Effector memory CD4-positive, alpha-beta T cell (primary cell): ENCODE measurements at places on chromosomes 6 and 20.

GRCh38 chr20:31570021-31570463 is 35.0 kb upstream of the ID1 start:
- no peak for DNase-seq

- DNase-seq = no peak
Measured at GRCh38 chr6:139174961-139175360, 40.1 kb downstream of the HECA start.

GRCh38 chr6:39850736-39851297 is 58.6 kb downstream of the DAAM2 start:
- DNase-seq = no peak

DNA sequence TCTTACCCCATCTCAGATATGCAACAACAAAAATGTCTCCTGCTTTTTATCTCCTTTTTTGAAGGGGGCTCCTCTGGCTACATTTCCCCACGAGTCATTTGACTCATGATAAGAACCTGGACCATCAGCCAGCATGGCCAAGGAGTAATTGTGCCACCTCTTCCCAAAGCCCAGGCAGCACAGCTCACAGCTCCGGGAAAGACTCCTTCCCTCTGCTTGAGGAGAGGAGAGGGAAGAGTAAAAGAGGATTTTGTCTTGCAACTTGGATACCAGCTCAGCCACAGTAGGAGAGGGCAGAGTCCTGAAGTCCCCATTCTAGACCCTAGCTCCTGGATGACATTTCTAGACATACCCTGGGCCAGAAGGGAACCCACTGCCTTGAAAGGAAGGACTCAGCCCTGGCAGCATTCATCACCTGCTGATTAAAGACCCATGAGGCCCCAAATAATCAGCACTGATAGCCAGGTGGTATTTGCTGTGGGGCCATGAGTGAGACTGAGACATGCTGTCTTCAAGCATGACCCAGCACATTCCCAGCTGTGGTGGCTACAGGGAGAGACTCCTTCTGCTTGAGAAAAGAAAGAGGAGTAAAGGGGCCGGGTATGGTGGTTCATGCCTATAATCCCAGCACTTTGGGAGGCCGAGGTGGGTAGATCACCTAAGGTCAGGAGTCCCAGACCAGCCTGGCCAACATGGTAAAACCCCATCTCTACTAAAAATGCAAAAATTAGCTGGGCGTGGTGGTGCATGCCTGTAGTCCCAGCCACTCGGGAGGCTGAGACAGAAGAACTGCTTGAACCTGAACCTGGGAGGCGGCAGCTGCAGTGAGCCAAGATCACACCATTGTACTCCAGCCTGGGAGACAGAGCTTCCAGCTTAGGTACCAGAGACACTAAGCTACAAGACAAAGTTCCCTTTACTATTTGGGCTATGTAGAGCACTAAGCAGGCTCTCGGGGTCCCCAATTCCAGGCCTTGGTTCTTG is 28.1 kb downstream of the NCOA6 start:
- DNase-seq = no peak

DNA sequence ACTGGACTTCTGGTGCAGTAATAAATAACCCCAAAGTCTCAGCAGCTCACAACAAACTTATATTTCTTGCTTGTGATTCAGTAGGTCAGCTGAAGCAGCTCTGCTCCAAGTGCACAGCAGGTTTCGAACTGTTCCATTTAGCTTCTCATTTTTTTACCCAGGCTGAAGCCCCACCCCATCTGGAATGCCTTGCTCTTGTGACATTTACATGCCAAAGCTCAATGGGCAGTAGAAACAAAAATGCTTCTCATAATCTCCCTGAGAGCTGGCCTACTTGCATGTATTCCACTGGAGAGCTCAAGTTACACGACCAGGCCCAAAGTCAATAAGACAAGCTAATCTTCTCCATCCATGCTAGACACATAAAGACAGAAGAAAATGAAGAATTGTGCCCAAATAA is 165.2 kb downstream of the HAO1 start:
- no peak for DNase-seq

- no peak for DNase-seq
Measured at GRCh38 chr6:98787961-98788360, 46.4 kb upstream of the POU3F2 start.

DNA sequence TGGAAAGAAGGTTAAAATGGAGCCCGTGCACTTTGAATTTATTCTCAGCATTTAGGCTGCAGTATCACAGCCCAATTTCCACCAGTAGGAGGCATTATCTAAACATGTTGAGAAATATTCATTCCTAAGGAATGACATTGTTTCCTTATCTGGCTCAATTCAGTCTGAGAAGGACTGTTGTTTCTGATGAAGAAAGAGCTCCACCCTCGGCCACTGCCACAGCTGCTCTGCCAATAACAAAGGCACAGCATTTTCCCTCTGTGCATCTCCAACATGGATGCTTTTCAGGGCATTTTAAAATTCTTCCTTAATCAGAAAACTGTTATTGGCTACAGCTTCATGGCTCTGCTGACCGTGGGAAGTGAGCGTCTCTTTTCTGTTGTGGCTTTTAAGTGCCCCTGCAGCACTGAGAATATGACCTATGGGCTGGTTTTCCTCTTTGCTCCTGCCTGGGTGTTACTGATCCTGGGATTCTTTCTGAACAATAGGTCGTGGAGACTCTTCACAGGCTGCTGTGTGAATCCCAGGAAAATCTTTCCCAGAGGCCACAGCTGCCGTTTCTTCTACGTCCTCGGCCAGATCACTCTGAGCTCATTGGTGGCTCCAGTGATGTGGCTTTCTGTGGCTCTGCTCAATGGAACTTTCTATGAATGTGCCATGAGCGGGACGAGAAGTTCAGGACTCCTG is at the start of gene CALHM5:
Gene CALHM5 (plus strand): TSS at position 216 of the 687 bp plus-strand sequence. CDS start 58 bp downstream, at position 274.
- no peak for DNase-seq

DNA sequence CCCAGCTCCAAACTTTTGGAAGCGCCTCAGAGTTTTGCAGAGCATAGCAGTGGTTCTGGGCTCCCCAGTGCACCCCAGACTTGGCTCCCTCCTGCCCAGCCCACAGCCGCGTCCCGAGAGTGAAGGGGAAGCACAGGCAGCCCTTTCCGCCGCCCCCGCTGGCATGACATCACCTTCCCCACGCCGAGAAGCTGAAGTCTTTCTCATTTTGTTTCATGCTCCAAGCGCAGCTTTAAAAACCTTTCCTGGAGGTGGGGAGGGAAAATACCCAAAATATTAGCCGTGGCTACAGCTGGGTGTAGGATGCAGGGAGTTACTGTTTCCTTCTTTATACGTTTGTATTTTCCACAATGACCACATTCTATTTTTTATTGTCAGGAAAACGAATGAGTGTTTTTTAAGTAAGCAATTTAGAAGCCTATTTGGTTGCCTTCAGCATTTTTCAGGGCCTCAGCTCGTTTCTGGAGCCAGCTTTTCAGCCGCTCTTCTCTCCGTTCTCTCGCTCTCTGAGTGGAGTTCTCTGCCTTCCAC is 72.9 kb downstream of the SNX5 start:
- DNase-seq = no peak

GRCh38 chr6:136822046-136822375 is 381 bp upstream of the PEX7 start:
- DNase-seq = no peak

- no peak for DNase-seq
Measured at GRCh38 chr6:36662827-36663256, 15.7 kb upstream of the CDKN1A start.

DNA sequence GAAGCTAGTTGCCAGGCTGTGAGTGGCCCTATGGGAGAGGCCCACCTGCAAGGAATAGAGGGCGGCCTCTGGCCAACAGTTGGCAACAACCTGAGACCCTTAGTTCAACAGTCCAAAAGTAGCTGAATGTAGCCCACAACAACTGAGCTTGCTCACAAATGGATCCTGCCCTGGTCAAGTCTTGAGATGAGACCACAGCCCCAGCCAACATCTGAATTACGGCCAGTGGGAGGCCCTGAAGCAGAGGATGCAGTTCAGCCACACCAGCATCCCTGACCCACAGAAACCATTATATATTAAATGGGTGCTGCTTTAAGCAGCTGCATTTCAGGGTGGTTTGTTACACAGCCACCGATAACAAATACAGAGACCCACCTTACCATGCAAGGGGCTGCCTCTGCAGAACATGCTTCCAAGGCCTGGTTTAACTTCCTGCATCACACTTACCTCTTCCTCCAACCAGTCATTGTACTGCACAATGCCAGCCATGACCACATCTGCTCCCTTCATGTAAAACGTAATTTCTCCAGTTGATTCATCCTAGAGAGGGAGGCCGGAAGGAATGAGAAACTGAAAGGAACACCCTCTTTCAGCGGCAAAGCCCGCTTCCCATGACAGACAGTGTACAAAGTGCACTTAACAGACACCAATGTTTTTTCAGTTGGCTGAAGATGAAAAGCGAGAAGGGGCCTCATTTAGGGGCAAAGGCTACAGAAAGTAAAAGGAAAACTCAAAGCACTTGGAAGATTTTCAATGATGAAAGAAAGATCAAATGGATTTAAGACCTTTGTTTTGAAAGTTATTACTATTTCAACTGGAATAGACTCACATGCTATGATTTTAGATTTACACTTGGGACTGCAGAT is 86.2 kb upstream of the NFATC2 start:
- DNase-seq = no peak

DNA sequence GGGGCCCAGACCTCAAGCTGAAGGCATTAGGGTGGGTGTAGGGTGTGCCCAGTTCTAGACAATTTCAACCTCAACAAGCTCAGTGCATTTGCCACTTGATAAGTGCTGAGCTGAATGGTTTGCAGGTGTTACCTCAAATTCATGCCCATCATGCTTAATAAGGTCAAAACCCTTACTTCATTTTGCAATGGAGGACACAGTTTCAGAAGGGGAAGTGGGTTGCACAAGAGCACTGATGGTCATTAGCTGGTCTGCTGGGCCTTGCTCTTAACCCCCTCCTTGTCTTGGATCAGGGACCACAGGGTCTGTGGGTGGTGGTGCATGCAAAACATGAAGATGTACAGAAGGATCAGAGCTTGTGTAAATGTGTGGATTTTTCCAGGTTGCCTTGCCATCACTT is 71.0 kb upstream of the SIRPA start:
- no peak for DNase-seq

GRCh38 chr6:157280157-157280556 is 43.2 kb downstream of the TMEM242 start:
- DNase-seq = no peak

GRCh38 chr20:19495905-19496703 is 262.0 kb upstream of the RIN2 start:
- no peak for DNase-seq

GRCh38 chr6:22194188-22194921 is 102.5 kb downstream of the PRL start:
- DNase-seq = no peak

- DNase-seq = no peak
Measured at GRCh38 chr6:160221423-160221822, 37.2 kb downstream of the SLC22A2 start.

DNA sequence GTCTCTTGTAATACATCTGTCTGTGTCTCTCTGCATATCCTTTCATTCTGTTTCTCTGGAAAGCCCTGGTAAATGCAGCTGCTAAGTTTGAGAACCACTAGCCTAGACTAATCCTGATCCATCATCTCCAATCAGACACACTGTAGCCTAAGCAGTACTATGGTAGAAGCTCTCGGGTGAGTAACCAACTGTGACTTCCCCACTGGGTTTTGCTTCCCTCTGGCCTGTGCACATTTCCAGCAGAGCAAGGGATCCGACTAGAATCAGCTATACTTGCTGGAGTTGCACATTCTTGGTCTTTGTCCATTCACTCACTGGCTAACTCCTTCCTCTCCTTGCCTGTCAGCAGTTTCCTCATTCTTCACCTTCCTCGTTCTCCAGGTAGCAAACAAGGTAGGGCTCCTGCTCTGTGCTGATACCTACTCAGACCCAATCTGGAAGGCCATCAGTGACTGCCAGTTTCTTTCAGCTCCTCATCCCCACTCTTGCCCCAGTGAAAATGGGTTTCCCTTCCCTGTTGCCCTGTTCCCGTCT is 184.2 kb downstream of the PLCB4 start:
- DNase-seq = no peak

DNA sequence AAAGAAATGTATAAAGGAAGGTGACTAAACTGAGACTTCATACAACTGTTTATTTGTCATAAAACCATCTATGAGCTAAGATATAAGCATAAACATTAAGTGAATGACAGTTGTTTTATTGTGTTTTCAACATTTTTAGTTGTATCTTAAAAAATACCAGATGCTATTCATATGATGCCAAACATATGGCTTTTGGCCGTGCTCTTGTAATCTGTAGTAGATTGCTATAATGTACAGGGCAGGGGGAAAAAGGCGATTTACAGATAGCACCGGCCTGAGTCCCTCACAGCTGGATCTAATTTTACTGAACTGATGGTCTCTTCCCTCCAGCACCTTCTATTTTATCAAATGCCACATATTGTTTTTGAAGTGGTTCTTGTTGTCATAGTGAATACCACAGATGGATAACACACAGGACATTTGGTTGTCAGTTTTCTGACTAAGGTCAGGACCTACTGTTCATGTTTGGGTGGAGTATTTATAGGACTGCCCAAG is 48.2 kb downstream of the CENPW start:
- DNase-seq = no peak

- no peak for DNase-seq
Measured at GRCh38 chr20:33373735-33374605, 27.3 kb downstream of the CDK5RAP1 start.

GRCh38 chr6:166446567-166447065 is 63.9 kb upstream of the MPC1 start:
- no peak for DNase-seq

DNA sequence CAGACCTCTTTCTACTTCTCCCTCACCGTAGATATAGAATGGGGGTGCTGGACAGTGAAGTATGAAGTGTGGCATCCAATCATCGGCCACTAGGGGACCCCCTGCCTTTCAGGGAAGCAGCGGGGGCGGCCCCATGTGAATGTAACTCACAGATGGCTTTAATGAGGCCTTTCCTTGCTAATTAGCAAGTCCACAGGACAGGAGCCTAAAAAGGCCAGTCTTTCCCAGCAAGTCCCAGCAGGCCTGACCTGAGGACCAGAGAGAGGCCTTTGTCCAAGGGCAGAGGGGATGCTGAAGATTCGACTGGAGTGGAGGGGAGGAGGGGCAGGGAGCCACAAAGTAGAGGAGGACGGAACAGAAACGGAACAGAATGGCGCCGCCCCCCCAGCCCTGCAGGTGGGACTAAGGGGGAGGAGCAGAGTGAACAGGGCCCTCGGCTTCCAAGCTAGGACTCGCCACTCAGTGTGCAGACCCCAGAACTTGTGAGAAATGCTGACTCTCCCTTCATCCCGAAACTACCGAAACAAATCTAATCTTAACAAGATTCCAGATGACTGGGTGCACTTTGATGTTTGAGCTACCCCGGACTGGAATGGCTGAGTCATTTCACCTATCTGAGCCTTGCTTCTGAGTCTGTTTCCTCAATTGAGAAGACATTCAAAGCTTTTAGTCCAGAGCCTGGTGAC is 5.8 kb downstream of the C6orf132 start:
- DNase-seq = no peak

- DNase-seq = no peak
Measured at GRCh38 chr20:61451953-61452352, 199.9 kb downstream of the CDH4 start.

- DNase-seq = no peak
Measured at GRCh38 chr20:50348096-50348495, 157.5 kb downstream of the CEBPB start.

- no peak for DNase-seq
Measured at GRCh38 chr20:3248167-3248992, 9.4 kb upstream of the SLC4A11 start.
